ENCODE measurements at places on chromosomes 5 and 9.

DNA sequence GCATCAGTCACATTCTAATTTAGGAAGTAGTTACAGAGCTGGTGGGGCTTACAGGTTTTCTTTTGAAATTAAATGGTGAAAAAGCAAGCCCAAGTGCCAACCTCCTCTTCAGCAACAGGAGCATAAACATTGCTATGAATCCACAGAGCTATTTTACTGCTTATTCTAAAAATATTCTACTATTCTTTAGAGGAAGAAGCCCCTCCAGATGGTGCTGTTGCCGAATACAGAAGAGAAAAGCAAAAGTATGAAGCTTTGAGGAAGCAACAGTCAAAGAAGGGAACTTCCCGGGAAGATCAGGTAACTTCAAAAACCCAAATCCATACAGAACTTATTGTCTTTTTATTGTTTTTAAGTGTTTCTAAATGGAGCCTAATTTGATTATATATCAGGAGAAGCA is 202.8 kb downstream of the CWC27 start:
- no peak for DNase-seq

GRCh38 chr9:131227959-131228460 is 48.3 kb downstream of the FAM78A start:
- DNase-seq = no peak

DNA sequence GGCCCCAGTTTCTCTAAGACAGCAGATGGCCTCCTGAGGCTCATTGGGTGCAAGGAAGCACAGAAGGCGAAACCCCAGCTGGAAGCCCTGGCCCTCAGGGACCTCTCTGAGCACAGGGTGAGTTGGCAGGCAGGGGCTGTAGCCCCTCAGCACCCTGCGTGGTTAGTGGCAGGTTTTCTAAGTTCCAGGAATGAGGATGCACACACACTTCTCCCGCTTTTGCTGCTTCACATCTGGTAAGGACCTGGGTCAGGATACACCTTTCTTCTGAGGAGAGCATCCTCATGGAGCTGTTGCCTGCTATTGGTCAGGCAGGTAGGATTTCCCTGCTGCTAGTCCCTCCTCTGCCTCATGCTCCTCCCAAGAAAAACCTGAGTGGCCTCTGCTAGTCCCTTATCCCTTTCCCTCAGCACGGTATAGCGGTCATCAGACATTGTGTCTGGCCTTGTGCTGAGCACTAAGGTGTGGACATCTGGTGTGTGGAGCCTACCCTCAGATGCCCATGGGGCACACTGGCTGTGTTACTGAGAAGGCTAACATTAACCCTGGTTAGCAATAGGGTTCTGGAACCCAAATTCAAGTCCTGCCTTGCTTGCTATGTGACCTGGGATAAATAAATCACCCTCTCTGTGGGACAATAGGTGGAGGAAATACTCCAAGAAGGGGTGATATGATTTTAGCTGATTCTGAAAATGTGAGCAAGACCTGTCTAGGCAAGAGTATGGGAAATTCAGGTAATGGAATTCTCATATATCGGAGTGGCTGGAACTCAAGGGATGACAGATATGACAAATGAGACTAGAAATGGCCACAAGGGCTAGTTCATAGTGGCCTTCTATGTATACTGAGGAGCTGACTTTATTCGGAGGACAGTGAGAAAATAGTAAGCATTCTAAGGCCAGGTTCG is 1.6 kb downstream of the SLC22A4 start:
- no peak for DNase-seq

GRCh38 chr9:35116539-35116897 is 856 bp upstream of the ATOSB start:
- no peak for DNase-seq

Measured in stimulated activated CD8-positive, alpha-beta memory T cell treated with anti-CD3 and anti-CD28 coated beads, Interleukin-12 subunit alpha, Interleukin-12 subunit beta, amount 100 ng/mL, for 4 hours (primary cell).